ENCODE measurements at places on chromosomes 1 and 21.

- DNase-seq, result no peak
These were observed 52.1 kb downstream of the ADCY10 start for GRCh38 chr1:167861664-167862381.

DNA sequence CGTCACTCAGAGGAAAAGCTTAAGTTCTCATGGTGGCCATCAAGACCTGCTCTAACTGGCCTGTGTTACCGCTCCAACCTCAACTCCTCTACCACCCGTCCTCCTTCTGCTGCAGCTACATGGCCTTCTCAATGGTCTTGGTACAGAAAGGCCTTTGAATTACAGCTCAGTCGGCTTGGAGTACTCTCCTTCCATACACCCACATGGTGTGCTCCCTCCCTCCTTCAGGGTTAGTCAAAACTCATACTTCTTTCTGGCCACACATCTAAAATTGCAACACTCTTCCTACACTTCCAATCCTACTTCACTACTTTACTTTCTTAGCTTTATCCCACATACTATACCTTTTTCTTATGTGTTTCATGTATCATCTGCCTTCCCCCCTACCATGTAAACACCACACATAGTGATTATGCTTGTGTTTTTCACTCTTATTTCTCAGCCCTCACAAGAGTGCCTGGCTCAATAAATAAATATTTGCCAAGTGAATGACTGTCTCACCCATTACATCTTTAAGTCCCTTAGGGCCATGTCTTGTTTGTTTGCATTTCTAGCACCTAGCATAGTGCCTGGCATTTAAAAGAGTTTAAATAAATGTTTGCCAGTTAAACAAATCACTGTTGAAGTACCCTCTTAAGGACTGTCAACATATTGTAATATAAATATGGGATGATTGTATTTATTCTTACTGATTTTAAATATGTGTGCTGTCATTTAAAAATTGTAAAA lies 37.6 kb upstream of the HMCN1 start:
- no peak for DNase-seq

DNA sequence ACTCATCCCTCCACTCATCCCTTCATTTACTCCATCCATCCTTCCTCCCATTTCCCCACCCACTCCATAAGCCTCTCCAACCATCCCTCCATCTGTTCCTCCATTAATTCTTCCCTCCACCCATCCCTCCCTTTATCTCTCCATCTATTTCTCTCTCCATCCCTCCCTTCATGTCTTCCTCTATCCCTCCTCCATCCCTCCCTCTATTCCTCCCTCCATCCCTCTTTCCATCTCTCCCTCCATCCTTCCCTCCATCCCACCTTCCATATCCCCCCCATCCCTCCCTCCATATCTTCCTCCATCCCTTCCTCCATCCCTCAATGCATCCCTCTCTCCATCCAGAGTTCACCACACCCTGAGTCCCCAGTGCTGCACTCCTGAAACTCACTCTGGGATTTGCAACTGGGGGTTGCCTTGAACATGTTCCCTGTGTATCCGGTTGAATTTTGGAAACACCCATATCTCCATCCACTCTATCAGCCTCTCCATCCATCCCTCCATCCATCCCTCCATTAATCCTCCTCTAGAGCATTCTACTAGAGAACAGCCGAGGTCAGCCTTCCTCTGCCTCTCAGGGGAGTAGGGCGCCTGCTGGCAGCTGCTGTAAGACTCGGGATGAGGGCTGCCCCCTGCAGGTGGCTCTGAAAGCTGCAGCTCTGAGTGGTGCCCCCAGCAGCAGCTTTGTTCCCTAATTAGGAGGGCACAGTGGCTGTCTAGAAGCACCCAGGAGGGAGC lies 39.4 kb downstream of the ABCG1 start:
- DNase-seq, result no peak

DNA sequence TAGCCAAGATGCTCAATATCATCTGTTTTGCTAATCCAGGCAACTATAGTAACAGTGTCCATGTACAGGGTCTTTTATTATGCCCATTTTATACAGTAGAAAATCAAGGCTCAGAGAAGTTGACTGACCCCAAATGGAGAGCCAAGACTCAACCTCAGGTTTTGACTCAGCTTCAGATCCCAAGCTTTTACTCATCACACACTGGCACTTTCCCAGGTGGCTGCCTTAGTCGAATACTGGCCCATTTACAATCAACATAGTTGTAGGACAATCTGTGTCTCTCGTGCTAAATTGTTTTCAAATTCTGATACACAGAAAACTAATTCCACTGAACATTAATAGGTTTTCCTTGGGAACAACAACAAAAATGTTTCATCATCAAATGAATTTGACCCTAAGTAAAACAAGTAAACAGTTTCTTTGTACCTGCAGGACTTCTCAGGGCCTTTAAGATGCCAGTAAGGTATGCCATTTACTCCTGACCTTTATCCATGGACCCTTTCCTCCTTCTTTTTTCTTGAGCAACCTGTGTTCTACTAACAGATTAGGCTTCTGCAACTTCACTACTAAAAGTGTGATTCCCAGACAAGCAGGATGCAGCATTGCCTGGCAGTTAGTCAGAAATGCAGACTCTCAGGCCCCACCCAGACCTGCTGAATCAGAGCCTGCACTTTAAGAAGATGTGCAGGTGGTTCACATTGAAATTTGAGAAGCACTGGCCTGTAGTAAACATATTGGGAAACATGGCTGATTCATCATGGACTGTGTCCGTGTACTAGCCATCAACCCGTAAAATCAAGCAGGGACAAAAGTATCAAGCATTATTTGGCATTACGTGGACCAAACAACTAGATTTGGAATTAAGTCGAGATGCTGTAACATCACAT lies 128.8 kb downstream of the RRAGC start:
- no peak for DNase-seq

DNA sequence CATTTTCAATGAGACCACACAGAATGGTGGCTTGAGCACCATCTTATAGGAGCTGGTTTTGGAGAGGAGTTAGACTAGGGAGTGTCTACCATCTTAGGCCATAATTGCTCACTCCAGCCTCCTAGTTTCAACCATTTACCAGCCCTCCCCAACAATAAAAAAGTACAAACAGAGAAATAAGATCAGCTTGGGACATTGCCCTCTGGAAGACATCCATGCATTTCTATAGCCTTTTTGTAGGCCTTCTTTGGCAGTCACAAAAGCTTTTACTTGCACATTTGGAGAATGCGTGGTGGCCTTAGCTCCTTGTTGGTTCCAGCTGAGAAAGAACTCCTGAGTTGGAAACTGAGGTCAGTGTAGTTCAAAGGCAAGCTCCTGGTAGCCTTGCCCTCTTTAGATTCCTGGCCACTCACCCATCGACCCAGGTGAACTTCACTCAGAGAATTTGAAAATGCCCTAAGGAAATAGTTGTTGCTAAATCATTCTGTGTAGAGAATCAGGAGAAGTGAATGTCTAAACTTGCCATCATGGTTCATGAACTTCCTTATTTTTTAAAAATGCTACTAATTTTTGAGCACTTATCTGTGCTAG lies 301.7 kb upstream of the PROX1 start:
- no peak for DNase-seq

GRCh38 chr1:94963864-94964263 lies 37.0 kb upstream of the CNN3 start:
- no peak for DNase-seq

DNA sequence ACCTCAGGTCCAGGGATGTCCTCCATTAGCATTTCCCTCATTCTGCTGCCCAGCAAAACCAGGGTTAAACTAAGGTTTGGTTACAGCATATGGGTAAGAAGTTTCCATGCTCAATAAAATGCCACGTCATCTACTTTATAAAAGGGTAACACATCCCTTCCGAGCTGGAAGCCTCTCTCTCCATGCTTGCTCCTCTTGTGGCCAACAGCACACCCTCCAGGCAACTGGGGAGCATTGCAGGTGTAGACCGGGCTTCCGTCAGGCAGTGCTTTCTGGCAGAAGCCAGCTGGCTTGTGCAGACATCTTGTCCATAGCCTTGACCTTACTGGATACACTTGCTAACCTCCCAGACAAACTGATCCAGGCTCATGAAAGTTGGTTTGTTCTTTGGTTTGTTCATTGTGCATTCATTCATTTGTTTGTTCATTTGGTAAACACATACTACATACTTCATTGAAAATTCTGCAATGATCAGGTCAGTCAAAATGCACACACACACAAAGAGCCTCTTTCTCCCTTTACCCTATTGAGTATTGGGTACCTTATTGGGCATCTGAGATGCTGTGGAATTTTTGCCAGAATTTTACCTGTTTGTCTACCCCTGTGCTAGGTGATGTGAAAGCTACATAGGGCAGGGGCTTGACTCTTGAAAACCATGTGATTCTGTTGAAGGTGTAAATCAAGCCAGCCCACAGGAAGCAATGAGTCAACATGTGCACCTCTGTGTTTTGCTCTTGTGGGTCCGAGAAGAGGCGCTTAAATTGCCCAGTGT lies 422.8 kb downstream of the CAMTA1 start:
- no peak for DNase-seq

- DNase-seq, result no peak
These were observed 116.6 kb upstream of the CDC42BPA start for GRCh38 chr1:227434808-227435444.

GRCh38 chr1:18093193-18093592 lies 14.4 kb upstream of the IGSF21 start:
- no peak for DNase-seq

GRCh38 chr1:240000634-240001033 lies 91.0 kb upstream of the FMN2 start:
- DNase-seq, result peak; percentile 16

GRCh38 chr1:41698916-41699860 lies 214.7 kb upstream of the EDN2 start:
- no peak for DNase-seq

DNA sequence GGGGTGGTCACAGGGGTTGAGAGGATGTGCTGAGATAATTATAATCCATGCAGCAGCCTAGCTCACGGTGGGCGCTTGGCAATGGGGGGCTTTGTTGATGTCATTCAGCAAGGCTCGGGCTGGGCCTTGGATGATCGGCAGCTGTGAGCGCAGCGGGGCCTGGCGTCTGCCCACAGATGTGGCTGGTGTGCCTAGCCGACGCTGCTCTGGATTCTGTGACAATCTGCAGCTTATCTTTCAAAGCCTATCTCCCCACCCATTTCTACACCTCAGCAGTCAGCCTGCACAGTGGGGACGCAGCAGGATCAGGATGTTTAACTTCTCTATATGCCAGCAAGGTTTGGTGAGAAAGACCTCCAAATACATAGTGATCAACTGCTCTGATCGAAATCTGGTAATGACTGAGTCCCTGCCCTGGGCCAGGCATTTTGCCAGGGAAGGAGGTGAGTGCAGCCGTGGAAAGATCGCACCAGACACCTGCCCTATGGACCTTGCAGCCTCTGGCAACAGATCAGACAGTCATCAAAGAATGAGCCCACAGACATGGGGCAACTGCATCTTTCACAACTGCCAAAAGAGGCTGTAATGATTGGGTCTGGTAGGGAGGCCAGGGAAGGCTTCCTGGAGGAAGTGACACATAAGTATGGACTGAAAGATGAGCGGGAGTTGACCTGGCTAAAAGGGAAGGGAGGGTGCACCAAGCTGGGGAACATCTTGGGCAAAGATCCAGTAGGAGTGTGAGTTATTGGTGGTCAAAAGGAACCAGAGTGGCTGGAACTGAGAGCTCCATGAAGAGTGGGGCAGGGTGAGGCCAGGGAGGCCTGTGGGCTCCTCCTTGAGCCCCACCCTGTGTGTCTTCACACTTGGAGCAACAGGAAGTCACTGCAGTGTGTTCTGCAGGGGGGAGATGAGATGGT lies 35.3 kb downstream of the EPHB2 start:
- DNase-seq, result peak; percentile 19

DNA sequence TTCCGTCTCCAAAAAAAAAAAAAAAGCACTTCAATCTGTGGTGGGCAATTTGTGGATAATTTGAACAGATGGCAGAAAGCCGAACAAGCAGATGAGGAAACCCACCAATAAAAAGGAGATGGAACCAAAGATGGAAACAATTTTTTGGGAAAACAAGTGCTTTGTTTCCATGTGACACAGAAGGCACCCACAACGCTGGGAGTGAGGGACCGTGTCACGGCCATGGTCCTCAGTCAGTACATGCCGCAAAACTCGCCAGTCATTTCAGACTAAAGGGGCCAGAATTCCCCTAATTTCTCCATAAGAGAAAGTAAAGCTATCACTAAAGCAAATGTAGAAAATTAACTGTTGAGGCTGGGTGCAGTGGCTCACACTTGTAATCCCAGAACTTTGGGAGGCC lies 5.0 kb downstream of the CCNL2 start:
- DNase-seq, result no peak

DNA sequence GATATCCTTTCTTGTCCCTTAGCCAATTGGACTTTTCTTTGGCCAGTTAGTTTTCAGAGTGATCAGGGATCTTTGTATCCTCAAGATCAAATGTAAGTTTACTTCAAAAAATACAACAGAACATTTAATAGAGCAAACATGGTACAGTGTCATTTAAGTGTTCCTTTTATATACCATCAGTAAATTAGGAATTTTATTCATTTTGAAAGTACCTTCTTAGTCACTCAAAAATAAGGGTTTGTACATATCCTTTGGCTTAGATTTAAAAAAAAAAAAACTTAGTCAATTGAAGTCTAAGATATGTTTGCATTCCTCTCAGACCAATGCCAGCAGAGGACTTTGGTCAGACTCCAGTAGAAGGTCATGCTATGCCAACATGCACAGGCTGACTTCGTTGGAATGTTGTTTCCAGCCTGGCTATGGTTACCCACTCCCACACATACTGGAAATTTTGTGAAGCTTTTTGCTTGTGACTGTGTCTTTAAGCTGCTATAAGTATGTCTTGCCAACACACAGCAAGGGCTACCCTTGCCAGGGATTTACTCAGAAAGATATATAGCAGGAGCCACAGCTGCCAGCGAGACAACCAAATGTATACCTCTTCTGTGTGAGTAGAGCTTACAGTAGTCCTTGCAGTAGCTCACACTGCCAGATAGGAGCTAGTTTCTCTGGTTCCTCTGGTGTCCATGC lies 81.5 kb upstream of the LRIF1 start:
- DNase-seq, result no peak

DNA sequence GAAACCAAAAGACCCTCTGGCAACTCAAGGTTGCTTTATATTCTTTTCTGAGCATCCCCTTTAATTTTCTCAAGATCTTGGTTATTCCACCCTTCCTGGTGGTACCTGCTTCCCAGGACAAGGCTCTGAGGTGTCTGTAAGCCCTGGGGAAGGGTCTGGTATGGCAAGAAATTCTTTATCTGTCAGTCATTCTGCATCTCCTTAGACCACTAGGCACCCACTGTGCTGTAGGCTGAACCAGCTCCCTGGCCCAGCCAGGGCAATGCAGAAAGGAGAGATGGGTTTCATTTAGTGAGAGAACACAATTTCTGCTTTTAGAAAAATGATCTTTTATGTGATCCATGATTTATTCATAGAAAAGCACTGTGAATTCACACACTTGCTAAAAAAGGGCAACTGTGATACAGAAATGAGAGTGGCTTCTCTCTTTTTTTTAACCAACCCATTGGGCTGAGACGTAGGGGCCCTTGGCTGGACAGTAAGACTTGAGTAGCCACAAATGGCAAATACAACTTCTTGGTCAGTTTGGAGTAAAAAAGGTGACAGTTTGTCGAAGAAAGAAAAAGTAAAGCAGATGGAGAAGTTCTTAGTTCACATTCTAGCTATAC lies 4.1 kb downstream of the UROD start:
- no peak for DNase-seq

- DNase-seq, result no peak
These were observed 574.2 kb upstream of the ADGRL2 start for GRCh38 chr1:81226603-81226928.

Measured in BJ (cell line).